Eye (tissue), 1 donor: ENCODE measurements at places on chromosomes 2 and 18.

DNA sequence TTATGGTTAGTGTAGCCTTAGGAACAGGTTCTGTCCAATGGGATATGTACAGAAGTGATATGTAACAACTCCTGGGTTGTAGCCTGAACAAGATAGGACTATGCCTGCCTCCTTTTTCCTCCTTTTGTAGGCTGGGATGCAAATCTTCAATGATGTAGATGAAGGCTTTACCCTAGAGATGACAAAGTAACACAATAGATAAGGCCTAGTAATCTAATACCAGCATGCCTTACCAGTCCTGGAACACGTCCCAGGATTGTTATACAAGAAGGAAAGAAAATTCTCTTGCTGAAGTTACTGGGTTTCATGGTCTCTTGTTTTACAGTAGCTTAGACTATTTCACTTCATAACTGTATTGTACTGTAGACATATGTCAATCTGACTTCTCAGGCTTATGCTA lies 192.1 kb downstream of the OTX1 start:
- DNase-seq, result no peak

- DNase-seq, result peak; percentile 50
These were observed 338.3 kb downstream of the GULP1 start for GRCh38 chr2:188629753-188630527.

- peak; percentile 76 for DNase-seq
These were observed 35.5 kb upstream of the PTMA start for GRCh38 chr2:231672617-231673347.

DNA sequence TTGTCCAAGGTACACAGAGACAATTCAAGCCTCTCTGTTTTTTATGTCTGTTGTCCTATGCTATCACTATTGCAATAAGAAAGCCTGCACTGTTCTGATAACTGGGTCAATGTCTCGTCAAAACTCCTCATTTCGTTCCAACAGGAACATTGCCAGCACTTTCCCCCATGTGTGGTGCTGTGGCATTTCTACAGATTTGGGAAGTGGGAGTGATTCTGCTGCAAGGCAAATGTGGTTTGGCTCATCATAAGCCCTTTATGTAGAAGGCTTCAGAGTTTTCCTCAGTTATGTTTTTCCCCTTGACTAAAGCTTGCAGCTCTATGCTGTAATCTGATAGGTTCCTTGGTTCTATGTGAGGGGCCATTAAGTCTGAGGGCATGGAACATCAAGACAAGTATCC lies 324.1 kb upstream of the TCF4 start:
- DNase-seq, result no peak

DNA sequence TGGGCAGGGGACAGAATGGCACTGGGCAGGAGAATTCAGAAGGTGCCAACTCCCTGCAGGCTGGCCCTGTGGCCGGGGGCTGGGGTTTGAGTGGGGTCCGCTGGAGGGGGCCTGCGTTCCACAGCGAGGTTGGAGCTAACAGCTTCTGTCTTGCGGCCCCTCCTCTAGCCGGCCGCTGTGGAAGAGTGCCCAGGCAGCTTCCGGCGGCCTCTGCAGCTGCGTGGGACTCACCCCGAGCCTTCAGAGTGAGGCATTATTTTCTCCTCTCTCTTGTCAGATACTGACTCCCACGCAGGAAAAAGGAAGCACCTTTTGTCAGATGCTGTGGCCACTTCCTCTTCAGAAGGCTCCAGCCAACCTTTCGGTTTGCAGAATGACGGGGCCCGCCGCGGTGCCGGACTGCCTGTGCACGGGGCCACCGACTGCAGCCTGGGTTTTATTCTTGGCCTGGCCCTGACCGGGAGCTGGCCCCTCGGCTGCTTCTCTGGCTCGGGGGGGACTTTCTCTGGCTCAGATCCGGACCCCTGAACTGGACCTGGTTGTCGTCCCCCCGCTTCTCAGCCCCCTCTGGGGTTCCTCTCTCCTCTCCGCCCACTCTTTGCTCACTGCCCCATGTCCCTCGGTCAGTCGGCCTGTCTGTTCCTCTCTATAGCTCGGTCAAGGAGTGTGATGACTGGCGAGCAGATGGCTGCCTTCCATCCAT lies 40.1 kb downstream of the ARHGAP25 start:
- no peak for DNase-seq

GRCh38 chr2:127568128-127568527 lies 32.6 kb downstream of the MYO7B start:
- DNase-seq, result no peak

DNA sequence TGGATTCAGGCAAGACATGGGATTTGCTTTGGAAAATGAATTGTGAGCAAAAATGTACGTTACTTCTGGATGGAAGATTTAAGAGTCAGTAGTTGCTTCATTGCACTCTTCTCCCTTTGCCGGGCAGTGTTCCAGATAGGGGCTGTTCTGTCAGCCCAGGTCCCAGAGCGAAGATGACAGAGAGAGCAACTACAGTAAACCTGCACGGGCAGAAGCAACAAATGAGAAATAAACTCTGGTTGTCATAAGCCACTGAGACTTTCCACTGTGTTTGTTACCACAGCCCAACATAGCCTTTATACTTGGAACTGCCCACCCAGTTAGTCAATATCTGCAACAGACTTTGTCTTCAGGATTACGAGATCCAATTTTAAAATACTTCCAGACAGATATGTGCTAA lies 83.3 kb downstream of the CACNB4 start:
- no peak for DNase-seq

DNA sequence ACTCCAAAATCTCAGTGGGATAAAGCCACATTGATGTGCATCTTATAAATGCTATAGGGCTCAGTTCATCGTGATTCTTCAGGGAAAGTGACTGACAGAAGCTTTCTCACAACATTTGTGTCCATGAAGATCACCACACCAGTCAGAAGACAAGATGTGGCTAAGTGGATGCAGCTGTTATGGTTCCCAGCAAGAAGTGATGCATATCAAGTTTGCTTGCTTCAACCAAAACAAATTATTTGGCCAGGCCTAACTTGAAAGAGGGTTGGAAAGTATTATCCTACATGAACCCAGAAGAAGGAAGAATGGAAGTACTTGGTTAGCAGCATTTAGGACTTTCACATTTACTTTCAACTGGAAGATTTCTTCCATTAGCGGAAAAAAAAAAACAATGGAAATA lies 210.0 kb upstream of the ACVR2A start:
- DNase-seq, result no peak

DNA sequence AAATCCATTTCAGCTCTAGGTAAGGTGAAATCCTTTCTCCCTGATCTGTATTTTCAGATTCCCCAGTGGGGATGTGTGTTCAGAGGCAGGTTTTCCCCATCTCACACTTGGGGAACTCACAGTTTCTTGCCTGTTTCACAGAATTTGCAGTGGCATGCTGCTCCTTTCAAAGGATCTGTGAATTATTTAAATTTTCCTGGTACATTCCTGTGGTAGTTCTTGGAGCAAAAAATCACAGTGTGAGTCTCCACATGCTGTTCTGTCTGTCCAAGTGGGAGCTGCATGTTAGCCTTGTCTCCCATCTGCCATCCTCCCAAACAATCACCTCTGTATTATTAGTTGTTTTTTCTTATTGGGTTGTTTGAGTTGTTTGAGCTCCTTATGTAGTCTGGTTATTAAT lies 372.9 kb downstream of the ARL6IP6 start:
- DNase-seq, result no peak
